ENCODE measurements at places on chromosomes 11 and 22.

DNA sequence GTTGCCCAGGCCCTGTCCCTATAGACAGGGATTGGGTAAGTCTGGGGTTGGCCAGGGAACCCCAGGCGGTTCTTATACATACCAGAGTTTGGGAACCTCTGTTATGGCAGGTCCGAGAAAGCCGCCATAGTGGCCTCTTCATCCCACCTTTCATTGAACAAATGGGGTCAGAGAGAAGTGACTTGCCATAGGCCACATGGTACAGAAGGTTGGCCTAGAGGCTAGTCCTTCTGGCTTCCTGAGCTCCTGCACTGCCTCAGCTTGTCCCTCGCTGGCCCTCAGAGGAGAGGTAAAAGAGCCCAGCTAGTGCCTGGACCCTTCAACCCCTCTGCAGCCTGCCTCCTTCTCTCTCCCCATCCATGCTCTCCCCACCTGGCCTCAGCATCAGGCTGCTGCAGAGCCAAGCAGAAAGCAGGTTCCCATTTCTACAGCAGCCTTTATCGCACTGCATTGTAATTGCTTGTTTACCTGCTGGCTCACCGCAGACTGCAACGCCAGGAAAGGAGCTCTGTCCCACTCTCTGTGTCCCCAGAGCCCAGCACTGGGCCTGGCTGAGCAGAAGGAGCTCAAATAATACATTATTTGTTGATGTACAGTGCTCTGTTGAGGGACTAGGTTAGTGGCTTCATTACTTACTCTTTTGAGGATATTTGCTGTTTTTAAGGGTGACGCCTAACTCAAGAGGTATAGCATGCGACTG lies 103.6 kb downstream of the TRIM29 start:
- DNase-seq: no peak

- DNase-seq: no peak
These were observed 22.2 kb upstream of the CCDC34 start for GRCh38 chr11:27385245-27385644.

DNA sequence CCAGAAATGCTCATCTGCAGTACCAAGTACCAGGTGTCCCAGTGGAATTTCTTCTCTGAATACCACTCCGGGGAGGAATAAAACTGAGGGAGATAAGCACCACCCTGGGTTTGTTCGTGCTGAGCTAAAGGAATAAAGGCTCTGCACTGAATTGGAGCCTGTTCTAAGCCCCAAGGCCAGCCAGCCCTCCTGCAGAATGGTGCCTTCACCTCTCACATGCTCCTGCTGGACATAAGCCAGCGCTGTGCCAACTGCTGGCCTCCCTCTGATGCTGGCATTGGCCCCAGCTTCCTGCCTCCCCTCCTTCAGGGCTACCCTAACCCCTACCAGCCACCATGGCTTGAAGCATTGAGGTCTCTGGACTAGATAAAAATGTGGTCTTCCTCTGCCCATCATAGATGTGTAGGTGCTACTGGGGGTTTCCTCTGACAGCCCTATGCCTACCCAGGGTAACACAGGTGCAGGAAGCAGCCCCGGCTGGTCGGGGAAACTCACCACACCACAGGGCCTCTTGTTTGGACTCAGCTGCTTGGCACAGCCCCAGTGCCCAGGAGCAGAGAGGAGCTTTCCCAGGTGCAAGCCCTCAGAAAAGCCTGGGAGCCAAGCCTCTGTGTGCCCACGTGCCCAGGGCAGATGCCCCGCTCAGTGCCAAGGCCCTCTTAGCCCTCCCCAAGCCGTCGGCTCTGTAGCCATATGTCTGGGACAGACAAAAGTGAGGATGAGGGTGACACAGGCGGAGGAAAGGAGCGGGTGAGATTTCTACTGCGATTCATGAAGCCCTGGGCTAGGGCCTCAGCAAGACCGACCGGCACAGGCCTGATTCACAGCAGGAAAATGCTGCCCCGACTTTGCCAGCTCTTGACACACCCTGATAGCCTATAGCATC lies 34.1 kb upstream of the JAM3 start:
- no peak for DNase-seq

DNA sequence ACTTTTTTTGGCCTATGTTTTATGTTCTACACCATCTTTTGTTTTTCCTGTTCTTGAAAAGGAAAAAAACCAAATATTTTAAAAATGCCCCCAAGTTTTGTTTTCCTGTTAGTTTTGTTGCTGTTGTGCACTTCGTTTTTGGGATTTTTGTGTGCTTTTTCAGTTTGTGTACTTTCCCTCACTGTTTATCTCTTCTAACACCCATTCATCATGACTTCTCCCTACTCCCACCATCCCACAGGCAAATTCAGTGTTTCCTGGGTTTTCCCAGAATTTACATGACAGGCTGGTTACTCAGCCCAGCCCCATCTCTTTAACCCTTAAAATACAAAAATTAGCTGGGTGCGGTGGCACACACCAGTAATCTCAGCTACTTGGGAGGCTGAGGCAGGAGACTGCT lies 15.6 kb downstream of the TMEM123 start:
- DNase-seq: no peak

DNA sequence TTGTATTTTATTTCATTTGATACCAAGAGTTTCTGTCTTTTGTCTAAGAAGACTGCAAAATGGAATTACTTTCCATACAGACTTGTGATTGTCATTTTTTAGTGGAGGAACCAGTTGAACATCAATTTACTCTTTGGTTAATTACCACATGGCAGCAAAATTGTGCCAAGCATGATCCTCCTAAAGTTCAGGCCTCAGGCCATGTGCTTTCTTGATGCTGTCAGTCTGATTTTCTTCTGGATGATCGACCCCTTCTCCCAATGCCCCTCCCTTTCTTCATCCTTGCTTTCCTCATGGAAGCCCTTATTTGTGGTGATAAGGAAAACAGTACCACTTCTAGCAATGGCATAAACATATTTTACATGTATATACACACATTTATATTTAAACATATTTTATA lies 76.2 kb downstream of the SVIP start:
- no peak for DNase-seq

DNA sequence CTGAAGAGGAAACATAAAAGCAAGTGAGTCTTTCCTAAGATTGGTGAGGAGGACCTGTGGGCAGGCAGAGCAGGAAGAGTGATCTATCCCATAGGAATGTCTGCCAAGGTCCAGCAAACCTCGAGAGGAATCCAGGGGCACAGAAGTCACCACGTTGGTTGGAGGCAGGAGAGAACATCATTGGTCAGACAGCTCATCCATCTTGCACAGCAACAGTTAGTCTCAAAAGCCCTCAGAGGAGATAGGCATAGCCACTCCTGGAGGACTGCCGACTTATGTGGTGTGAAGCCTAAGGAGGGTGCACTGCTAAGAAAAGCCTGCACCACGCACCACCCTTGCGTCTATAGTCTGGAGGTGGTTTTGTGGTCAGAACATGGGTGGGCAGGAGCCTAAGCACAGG lies 109.1 kb downstream of the RASSF10 start:
- no peak for DNase-seq

GRCh38 chr11:73629907-73630306 lies 16.5 kb upstream of the PLEKHB1 start:
- no peak for DNase-seq

- no peak for DNase-seq
These were observed 175.7 kb downstream of the SWAP70 start for GRCh38 chr11:9839550-9839949.

- no peak for DNase-seq
These were observed 147.8 kb upstream of the ARHGAP20 start for GRCh38 chr11:110859998-110860397.

- DNase-seq: no peak
These were observed 6.2 kb upstream of the PIM3 start for GRCh38 chr22:49954354-49954753.

DNA sequence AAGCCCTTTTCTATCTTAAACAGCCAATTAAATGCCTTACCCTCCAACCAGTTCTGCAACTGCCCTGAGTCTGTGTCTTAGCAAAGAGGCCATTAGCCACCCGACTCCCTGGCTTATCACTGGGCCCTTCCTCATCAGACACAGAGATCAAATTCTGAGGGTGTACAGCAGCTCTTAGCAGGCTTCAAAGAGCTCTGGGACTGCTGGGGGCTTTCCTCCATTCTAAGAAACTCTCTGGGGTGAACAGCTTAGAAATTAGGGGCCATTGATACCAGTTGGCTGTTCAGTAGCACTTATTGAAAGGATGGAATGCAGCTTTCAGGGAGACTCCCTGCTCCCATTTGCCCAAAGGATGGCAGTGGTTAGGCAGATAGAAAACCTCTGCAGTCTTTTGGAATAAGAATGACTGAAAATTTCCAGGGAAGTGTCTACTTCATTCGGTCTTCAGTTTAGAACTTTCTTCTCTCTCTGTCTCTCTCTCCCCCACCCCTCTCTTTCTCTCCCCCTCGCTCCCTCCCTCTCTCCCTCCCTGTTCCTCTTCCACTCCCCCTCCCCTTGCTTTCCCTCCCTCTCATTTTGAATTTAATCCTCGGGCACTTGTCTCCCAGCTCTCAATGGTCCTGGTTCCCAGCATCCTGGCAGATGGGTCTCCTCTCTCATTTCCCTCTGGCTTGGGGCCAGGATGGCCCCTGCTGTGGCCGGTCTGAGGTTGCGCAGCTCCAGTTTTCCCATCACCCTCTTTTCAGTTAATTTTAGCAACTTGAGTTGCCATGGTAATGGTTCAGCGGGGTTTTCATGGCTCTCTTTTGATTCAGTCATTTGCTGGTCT lies 76.4 kb downstream of the COMMD9 start:
- no peak for DNase-seq

DNA sequence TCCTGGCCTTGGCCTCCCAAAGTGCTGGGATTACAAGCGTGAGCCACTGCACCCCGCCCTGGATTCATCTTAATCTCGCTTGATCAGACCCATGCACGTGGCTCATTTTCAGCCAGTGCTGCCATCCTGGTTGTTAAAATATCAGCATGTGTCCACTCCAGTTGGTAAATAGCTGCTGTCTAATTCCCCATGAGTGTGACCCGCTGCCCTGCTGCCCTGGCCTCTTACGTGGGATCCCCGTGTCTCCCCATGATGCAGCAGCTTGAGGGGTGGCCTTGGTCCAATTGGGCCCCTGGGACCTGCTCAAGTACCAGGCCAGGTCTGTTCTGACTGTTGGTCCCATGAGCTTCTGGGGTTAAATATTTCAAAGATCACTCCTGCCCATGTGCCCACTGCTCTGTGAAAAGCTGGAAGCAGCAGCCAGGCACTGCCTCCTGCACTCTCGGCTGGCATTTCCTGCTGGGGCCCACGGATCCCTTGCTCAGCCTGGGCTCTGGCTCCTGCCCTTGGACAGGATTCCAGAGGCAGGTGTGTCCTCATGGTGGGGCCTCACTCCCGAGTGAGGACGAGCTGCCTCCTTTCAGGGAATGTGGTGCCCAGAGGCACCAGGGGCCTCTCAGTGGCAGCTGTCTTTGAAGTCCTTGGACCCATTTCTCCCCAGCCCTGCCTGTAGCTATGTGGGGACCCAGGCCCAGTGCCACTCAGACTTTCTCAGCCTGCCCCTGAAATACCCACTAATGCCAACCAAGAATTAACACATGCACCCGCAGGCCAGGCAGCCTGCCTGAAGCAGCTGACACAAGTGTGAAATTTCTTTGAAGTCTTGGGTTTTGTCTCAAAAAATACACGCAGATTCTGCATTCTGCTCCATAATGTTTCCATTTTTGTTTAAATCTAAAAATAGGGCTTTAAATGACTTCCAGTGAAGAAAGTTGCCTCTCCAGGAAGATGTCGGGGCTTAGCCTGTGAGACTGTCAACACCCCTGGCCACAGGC lies 38.1 kb upstream of the PRDM11 start:
- no peak for DNase-seq

DNA sequence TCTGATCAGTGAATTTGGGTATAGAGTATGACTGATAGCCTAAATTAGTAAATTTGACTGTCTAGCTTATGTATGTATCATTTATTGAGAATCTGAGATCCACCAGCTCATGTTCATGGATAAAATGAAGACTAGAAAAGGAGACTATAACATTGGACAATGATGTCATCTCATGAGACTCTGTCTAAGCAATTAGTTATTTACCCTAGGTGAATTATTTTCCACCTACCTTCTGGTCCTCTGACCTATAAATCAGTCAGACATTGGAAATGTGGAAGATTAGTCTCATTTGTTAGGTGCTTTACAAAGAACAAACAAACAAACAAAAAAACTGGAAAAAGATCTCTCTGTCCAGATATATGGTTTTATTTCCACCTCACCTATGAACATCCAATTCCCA lies 38.7 kb upstream of the CALCA start:
- DNase-seq: no peak

GRCh38 chr22:39617342-39617741 lies 46.8 kb downstream of the CACNA1I start:
- DNase-seq: no peak

GRCh38 chr11:8312986-8313385 lies 49.3 kb upstream of the LMO1 start:
- DNase-seq: no peak

DNA sequence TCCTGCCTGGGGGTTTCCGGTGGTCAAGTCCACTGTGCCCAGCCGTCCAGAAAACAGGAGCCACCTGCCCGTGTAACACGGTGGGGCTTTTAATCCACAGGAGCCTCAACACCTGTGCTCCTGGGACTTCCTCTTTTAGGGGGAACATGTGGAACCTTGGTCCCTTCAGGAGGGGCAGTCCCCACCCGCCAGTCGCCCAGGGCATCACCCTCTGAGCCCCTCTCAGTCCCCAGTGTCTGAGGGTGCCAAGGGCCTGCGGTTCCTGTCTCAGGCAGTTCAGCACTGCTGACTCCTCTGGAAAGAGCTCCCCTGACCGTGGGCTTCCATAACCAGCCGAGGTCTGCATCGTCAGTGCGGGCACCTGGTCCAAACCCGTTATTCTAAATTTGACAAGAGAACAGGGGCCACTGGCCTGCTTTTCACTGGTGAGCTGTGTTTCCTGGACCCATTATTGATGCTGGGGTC lies 15.8 kb downstream of the KRTAP5-5 start:
- no peak for DNase-seq

DNA sequence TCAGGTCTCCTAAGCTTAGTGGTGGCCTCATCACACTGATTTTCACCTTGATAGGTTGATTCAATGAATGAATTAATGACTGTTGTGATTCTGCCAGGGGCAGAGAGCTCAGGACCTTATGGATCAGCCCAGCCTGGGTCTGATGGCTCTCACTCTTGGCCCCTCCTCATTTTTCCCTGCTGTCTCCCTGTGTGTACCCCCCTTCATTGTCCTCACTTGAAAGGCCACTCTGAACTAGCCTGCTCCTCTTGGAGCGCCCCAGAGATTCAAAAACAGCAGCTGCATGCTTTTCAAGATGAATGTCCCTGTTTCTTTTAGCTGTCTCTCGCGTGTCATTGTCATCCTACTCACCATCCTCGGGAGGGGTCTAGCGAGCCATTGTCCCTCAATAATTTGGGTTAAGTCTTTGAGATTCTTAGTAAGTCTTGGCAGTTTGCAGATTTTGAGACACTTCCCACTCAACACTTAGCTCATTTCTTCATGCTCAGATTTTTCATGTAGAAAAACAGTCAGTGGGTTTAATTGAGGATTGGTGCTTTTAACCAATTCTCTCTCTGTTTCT lies 42.5 kb upstream of the MICAL2 start:
- no peak for DNase-seq

GRCh38 chr11:60155931-60156330 lies 27.0 kb downstream of the MS4A6A start:
- DNase-seq: no peak

Measured in NCI-H510A (cell line).